ENCODE measurements at places on chromosomes 12 and 14. TPM values are rescaled to one million over a fixed set of nuclear protein-coding genes. Genes with fewer than 3 reads are reported as not detected.

LRRIQ1 gene
- not detected for total RNA-seq

SLC7A7 gene
- total RNA-seq, result 8.4 TPM

CD27 gene
- 1.3 TPM for total RNA-seq

POTEG gene
- total RNA-seq, result not detected

ADAMTS20 gene
- not detected for total RNA-seq

AKAP5 gene
- 11.9 TPM for total RNA-seq

EPYC gene
- total RNA-seq, result not detected

All from left colon (tissue), 2 donors.